Prostate gland (tissue), 2 donors: ENCODE measurements at places on chromosomes 1 and 21. TPM values are rescaled to one million over a fixed set of nuclear protein-coding genes. Genes with fewer than 3 reads are reported as not detected.
A peak's percentile ranks its signal among the peaks of the same experiment; 100 is the strongest.

The TTC22 gene
- 30.4 TPM for total RNA-seq

The CD5L gene
- not detected for total RNA-seq

The KCNA2 gene
- 6.2 TPM for total RNA-seq

The BCL2L15 gene
- 92.5 TPM for total RNA-seq

The DMBX1 gene
- total RNA-seq = not detected

The ADORA1 gene
- 0.27 TPM for total RNA-seq

The OVAAL gene
- total RNA-seq = 0.62 TPM

The ESPN gene
- total RNA-seq = 19.7 TPM

DNA sequence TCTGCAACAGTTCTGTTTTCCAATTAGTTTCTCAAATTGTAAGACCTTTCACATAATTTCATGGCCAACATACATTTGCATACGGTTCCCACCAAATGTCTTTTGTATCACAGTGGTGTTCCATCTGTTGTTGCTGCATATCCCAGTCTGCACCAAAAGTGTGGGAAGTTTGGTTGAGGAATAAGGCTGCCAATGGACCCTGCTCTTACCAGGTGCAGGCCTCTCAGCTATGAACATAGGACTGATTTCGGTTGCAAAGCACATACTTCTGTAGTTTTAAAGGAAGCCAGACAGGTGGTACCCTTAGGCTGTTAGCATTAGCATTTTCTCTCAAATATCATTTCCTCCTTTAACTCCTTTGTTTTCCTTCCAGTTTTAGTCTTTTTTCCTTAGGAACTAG lies 33.8 kb downstream of the ADGRL4 start:
- DNase-seq = no peak

- DNase-seq = no peak
Measured at GRCh38 chr1:34213956-34214355, 37.2 kb downstream of the C1orf94 start.

GRCh38 chr1:59885160-59885832 lies 41.3 kb downstream of the CYP2J2 start:
- DNase-seq = no peak

GRCh38 chr1:116881879-116882520 lies 27.7 kb upstream of the PTGFRN start:
- DNase-seq = no peak

GRCh38 chr1:217402301-217402700 lies 228.6 kb downstream of the GPATCH2 start:
- no peak for DNase-seq

GRCh38 chr1:208142590-208143382 lies 101.4 kb downstream of the PLXNA2 start:
- no peak for DNase-seq

- peak; percentile 51 for DNase-seq
Measured at GRCh38 chr21:29849735-29850176, 90.0 kb downstream of the GRIK1 start.

- DNase-seq = no peak
Measured at GRCh38 chr1:3566951-3567804, 44.1 kb downstream of the MEGF6 start.

DNA sequence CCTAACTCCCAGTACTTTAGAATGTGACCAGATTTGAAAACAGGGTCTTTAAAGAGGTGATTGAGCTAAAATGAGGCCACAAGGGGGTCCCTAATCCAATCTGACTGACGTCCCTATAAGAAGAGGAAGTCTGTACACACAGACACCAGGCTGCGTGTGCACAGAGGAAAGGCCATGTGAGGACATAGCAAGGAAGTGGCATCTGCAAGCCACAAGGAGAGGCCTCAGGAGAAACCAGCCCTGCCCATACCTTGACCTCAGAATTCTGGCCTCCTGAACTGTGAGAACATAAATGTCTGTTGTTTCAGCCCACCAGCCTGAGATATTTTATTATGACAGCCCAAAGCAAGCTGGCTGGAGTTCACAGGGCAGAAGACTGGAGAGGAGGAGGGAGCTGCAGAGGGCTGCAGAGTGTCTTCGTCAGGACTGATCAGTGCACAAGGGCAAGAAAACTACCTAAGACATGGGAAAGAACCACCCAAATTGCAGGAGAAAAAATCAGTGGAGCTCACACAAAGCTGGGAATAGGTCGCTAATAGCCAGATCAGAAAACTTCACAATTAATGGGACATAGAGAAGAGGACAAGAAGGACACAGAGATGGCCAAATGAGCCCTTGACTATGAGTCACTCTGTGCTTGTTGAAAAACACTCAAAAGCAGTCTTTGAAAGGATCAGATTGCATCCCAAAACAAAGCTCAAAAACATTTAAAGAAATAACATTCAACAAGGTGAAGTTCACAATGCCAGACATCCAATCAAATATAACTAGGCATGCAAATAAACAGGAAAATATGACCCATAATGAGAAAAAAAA lies 14.1 kb upstream of the WNT9A start:
- no peak for DNase-seq

GRCh38 chr1:116203181-116203723 lies 92.1 kb downstream of the MAB21L3 start:
- DNase-seq = peak; percentile 80

DNA sequence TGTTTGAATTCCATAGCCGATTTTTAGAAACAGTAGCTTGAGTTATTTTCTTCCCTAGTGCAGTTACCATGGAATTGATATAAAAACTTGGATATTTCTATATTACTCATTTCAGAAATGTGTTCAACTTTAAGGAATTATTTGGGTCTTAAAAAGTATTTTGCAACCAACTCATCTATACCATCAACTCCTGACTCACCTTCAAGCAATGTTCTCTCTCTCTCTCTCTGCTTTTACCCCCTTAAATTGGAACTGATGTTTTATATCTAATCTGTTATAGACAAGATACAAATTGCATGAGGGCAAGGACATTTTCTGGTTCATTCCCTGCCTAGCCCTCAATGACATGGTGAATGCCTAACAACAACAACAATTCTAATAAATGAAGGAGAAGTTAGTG lies 214.7 kb upstream of the NRIP1 start:
- no peak for DNase-seq

DNA sequence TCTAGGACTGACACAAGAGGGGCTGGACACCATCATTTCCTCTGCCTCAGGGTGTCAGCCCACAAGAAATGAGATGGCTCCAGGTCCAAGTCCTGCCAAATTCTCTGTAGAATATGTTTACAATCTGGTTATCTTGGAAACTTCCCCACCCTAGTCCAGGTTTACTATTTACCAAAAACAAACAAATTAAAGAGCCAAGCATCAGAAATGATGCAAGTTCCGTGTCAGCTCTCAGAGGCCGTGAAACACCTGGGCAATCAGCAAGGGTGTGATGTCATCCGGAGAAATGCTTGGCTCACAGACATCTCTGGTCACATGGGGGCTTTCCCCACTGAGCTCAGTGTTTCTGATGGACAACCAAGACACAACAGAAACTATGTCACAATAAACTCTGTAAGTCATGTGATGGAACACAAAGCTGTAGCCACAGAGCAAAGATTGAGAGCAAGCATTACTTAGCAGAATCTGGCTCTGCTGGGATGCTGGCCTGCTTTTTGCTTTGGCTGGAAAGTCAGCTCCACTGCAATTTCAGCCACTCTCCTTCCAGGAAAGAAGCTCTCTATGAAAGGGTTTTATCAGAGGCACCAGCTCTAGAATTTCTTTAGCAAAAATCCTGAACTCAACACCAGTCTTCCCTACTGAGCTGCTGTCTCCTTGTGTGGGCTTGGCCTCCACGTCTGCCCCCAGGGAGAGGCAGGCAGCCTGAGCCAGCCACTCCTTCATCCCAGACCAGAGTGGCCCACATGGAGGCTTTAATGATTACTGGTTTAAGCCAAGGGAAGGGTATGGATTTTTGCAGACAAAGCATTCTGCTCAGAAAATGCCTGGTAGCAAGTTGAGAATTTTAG lies 55.9 kb downstream of the NENF start:
- no peak for DNase-seq

- peak; percentile 54 for DNase-seq
Measured at GRCh38 chr1:186082235-186082937, 292.7 kb downstream of the TPR start.

GRCh38 chr1:116560704-116561490 lies 9.9 kb downstream of the CD58 start:
- DNase-seq = no peak
